ENCODE measurements at places on chromosomes 1 and 21.

- DNase-seq = no peak
Observed at GRCh38 chr1:111225717-111226400, 1.7 kb upstream of the CHI3L2 start.

DNA sequence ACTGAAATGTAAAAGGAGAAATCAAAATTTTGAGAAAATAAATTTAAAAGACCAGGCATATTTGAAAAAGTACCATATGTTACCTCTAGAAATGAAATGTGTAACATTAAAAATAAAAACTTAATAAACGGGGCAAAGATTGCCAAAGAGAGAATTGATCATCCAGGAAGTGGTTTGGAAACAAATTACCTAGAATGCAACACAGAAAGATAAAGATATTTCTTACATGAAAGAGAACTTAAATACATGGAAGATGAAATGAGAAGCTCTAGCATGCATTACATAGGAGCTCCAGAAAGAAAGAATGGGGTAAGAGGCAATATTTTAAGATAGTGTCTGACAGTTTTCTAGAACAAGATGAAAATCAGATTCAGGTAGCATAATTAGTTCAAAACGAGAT, 235.9 kb upstream of the IRF2BP2 start:
- no peak for DNase-seq

- no peak for DNase-seq
Observed at GRCh38 chr1:39980555-39981313, 25.8 kb downstream of the MFSD2A start.

DNA sequence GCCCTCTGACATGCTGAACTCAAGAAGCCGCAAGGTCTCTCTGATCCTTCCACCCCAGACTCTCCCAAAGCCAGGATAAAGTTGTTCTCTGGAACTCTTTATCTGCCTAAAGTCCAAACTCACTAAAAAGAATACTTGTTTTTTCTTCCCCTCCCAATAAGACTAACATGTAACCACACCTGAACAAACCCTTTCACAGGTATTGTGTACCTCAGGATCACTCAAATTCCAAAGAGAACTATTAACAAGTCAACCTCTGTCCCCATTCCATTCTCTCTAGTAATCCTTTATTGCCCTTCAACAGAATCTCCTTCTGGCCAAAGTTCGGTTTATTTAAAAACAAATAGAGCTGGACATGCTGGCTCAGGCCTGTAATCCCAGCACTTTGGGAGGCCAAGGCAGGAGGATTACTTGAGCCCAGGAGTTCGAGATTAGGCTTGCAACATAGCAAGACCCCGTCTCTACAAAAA, 4.1 kb upstream of the TOE1 start:
- no peak for DNase-seq

- DNase-seq = no peak
Observed at GRCh38 chr1:3593745-3594144, 17.6 kb downstream of the MEGF6 start.

DNA sequence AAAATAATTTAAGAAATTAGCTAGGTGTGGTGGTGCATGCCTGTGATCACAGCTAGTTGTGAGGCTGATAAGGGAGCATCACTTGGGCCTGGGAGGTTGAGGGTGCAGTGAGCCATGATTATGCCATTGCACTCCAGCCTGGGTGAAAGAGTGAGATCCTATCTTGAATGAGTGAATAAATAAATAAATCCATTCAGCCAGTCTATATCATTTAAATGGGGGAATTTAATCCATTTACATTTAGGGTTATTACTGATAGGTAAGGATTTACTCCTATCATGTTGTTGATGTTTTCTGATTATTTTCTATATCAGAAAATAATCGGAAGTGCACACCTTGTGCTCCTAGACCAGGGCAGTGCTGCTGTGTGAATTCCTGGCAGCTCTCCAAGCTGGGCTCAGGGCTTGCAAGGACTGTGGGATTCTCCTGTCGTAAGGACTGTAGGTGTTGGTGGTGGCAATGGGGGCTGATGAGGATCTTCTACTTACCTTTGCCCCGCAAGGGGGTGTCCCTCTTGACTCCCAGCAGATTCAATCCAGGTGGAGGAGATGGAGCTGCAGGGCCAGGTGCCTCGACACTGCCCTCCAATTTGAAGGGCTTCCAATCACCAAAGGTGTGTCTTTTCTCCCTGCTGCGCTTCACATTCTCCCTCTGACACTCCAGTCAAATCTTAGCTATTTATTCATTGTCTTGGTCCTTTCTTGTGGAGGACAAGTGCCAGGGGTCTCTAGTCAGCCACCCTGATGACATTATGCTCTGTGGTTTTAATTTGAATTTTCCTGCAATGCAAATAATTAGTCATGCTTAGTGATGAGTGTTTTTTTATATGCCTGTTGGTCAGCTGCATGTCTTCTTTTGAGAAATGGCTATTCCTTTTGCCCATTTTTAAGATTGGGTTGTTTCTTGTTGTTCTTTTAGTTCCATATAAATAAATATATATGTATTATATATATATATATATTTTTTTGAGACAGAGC, 14.1 kb upstream of the TRAPPC10 start:
- no peak for DNase-seq

DNA sequence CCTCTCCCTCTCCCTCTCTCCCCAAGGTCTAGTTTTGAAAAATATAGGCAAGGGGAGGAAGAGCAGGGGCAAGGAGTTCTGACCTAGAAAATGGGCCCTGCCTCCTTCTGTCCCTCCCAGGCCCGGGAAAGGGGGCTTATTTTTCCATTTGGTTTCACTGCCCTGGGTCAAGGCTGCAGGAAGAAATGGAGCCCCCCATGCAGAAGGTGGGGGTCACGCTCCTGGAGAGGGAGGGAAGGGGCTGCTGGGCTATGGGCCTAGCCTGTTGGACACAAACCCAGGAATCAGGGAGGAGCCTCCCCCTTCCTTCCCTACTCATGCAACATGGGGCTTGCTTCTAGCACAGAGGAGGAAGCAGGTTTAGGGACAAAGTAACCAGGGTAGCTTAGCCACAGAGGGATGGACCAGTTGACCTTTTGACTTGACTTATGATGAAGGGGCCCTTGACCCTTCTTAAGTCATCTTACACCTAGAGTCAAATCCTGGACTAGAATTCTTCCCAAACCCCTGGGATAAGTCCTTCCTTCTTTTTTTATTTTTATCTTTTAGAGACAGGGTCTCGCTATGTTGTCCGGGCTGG, 70.4 kb upstream of the SSBP3 start:
- DNase-seq = no peak

DNA sequence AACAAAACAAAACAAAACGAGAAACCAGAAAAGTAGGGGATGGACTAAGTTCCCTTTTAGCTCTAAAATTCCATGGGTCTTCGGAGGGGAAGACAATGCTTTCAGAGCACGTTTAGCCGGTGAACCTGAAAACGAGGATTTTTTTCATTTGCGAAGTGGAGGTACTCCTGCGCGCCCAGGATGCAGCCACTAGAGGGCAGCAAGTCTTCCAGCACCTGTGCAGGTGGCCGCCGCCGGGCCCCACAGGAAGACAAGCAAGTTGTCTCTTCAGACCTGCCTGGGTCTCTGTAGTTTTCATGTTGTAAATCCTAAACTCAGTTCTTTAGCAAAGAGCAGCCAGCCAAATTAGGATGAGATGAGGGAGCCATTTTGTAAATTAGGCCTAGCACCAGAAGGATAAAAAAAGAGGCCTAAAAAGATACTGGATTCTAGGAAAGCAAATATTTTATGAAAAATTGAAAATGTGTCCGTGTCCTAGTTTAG, 17.7 kb upstream of the SNX27 start:
- DNase-seq = peak; percentile 16

DNA sequence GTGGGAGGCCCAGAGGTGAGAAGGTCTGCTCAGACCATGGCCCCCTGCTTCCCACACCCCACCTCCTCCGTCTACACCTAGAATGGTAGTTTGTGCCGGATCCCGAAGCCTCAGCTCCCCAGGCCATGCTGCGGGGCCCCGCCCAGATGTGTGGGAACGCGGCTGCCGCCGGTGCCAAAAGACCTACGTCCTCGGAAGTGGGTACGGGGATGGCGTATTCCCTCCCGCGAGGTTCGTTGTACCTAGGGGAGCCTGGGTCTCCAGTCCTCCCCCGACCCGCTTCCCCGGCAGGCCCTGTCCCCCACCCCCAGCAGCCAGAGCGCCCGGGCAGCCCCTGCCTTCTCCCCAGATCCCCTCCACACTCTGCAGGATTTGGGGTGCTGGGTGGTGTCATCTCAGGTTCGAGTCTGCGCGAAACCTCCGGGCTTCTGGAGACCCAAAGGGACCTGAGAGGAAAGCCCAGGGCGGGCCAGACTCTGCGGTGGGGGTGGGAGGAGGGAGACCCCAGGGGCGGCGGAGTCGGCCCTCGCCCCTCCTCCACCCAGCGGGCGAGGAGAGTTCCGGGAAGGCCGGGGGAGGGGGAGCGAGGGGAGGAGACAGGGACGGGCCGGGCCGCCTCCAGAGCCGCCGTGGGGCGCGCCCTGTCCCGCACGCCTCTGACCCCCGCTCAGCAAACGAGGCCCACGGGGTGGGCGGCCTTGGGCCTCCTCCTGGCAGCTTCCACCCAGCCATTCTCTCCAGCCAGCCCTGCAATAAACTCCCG, 6.2 kb upstream of the PRDM16 start:
- DNase-seq = no peak

- no peak for DNase-seq
Observed at GRCh38 chr1:104380003-104380402, 630.3 kb downstream of the AMY1C start.

DNA sequence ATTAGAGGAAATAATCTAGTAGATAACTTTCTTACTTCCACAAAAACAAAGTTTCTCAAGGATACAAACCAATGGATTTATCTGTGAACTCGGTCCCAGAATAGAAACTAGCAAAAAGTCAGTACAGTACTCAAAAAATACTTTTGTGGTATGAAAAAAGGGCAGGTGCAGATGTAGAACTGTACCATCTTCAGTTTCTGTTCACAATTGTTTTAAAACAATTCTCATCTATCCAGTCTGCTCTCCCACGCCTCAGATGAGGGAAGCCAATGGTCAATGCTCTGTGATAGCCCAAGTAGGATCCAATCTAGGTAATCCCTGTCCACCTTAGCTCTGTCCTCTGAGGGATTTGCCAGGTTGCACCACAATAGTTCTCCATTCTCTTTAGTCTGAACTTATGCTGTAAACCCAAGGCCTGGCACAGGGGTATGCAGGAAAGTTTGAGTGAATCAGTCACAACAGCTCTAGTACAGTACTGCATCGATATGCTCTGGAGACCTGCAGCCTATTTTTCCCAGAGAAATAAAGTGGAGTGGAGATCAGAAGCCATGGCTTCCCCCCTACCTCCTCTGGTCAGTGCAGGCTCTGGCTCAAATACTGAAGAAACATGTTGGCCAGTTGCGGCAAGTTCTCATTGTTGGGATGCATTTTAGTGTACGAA, 1.4 kb downstream of the KTI12 start:
- no peak for DNase-seq

DNA sequence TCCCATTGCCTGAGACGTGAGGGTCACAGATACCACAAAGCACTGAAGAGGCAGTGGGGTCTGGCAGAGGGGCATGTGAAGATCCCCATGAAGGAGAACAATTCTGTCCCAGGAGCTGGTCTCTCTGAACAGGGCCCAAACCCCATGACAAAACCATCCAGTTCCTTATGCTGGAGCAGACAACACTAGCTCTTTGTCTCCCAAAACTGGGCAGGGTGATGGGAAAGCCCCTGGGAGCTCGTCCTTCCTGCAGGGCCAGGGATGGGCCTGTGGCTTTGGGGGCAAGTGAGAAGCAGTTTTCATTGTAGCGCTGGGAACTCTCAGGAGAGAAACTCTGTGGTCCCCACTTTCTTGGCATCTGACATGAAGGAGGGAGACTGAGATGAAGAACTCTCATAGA, 8.8 kb downstream of the ETV3L start:
- no peak for DNase-seq

- no peak for DNase-seq
Observed at GRCh38 chr1:161096015-161096414, 2.1 kb upstream of the KLHDC9 start.

DNA sequence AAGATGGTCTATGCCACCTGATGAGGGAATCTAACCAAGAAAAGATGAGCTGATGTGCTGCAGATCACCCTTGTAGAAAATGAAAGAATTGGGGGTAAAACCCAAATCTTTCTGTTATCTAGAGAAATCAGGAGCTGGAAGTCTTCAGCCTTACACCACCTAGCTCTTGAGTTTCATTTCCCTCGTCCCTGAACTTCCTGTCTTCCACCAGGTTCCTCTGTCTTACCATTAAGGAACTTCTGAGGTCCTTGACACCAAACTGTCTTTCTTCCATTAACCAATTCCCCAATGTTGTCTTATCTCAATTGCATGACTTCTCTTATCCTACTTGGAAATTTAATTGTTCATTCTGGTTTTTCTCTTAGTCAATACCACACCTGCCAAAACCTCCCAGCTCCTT, 31.5 kb downstream of the LPAR3 start:
- DNase-seq = no peak

- DNase-seq = no peak
Observed at GRCh38 chr1:208217781-208218180, 26.4 kb downstream of the PLXNA2 start.

DNA sequence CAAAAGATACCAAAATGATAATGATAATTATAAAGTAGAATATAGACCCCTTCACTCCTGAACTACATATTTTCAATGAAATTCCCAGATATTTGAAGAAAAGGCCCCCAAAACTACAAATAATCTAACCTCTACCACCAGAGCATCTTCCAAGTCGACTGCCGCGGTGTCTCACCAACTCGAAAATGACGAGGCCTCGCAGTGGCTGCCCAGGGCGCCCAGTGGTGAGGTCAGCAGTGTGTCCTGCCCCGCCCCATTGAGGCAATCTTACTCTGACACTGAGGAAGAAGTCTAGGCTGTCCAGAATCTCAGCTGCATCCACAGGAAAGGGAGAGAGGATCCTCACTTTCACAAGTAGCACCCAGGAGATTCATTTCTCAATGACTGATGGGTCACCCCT, 5.2 kb downstream of the DUSP10 start:
- no peak for DNase-seq

DNA sequence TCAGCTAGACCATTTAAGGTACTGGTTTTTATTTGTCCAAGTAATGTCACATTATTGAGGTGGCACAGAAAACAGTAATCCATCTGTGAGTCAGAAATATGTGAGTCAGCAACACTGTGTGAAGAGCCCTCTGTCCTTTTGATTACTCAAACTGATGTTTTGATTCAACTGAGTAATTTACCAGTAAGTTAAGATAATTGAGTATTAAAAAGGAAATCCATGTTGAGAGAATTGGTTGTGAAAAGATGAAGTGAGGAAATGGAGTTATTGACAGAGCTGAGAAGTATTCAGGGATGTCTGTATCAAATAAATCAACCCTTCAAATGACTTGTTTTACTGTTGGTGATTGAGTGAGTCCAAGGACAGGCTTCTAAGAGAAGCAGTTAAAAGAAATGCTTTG, 302.7 kb upstream of the SGIP1 start:
- no peak for DNase-seq

DNA sequence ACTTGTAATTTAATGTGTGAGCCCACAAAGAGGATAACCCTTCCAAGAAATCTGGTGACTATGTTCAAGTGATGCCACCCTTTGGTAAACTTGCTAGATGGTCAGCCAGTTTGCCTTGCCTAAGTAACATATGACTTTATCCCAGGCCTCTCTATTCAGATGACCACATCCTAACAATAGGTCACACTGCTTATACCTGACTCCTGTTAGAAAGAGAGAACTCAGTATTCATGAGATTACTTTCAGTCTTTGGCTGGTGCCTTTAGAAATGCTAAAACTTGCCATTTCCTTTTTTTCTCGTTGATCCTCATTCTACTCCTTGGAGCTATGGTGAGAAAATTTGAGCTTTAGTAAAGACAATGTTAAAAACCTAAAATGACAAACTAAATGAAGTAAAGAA, 28.5 kb upstream of the SERBP1 start:
- DNase-seq = no peak

- DNase-seq = no peak
Observed at GRCh38 chr1:32900956-32901822, at the start of gene TMEM54. Gene TMEM54 (minus strand): TSS chr1:32901389. CDS start chr1:32901238, 151 bp downstream.

Data from hippocampal formation (tissue), 2 donors.